ENCODE measurements at places on chromosomes 11 and 22.
A peak's percentile ranks its signal among the peaks of the same experiment; 100 is the strongest.

DNA sequence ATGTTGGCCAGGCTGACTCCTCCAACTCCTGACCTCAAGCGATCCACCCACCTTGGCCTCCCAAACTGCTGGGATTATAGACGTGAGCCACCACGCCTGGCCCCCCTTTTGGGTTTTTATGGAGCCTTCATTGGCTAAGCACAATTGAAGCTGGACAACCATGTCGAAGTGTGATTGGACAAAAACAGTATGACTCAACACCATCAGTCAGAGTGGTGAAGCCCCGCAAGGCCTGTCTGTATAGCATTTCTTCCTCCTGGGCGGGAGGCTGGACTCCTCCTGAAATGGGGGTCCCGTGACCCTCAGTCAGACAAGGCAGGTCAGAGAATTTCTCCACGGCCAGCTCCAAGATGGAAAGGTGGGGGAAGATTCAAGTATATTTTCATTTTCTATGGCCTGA, 3.1 kb upstream of the PARVB start:
- no peak for DNase-seq

DNA sequence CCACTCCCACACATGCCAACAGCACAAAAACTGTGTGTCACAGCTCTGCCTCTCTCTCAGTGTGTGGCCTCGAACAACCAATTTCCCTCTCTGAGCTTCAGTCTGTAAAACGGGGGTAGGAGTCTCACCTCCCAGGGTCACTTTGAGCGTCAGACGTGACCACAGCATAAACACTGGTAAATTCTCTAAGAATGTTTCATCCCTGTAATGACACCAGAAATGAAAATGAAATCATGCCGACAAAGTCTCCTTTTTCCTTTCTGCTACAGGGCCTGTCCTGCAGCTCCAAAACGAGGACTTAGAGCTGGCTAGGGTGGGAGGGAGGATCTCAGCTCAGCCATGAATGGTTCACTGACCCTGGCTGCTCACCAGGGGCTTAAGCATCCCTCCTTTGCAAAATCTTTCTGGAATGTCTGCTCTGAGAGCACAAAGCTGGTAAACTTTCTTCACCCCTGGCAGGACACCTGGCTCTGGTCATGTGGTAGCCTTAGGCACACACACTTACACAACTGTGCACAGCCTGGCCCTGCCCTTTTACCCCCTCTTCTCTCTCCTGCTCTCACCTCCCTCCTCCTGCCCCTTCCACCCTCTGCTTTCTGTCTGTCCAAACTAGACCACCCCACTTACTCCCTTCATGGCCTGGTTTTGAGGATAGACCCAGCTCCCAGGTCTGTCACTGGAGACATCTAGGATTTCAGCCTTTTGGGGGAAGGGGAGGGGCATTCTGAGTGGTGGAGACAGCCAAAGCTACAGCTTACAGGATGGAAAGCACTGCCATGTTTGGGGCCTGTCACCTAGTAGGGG, 12.3 kb upstream of the TSKU start:
- no peak for DNase-seq

GRCh38 chr11:59668950-59669610, at the start of gene PATL1:
TSS of gene PATL1 (minus strand) at chr11:59669037. CDS start at chr11:59668895, 142 bp downstream.
- peak; percentile 89 for DNase-seq

- DNase-seq = no peak
Measured at GRCh38 chr11:35571696-35572095, 46.3 kb upstream of the PAMR1 start.

DNA sequence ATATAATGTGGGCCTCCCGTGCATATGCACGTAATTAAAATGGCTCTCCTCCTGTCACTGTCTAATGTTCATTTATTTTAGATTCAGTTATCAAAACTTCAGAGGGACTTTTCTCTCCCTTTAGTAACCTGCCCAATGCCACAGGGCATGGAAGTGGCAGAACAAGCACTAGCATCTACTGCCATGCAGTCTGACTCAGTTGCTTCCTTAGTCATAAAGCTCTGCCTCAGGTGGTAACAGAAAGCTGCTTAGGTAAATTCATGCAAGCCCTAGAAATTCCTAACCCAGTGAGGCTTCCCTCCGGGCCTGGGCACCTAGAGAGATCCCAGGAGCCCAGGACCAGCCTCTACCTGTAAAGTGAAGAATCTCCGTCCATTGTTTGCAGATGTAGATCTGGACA, 8.9 kb downstream of the PRPF19 start:
- no peak for DNase-seq

DNA sequence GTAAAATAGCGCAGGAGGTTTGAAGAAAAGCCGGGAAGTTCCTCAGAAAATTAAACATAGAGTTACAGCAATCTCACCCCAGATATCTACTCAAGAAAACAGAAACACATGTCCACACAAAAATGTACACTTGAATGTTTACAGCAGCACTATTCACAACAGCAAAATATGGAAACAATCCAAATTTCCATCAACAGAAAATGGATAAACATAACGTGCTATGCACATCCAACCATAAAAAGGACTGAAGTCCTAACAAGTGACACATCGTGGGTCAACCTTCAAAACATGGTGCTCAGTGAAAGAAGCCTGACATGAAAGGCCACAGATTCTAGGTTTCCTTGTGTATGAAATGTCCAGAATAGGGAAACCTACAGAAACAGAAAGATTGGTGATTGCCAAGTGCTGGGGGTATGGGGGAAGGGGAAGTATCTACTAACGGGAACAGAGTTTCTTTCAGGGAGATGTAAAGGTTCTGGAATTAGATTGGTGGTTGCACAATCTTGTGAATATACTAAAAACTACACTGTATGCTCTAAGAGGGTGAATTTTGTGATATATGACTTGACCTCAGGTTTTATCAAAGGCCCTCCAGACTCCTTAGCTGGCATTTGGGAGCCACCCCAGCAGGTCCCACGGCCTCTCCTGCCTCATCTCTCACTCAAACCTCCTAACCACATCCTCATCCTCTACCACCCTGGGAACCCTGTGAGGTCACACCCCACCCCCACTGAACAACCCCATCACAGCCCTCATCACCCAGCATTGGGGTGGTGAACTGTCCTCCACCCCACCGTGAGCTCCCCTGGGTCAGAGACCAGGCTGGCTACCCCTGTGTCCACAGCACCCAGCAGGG, 69.2 kb upstream of the PRR5 start:
- no peak for DNase-seq

- no peak for DNase-seq
Measured at GRCh38 chr11:132685174-132685611, 847.1 kb downstream of the OPCML start.

- DNase-seq = no peak
Measured at GRCh38 chr11:47480762-47481161, 31.8 kb upstream of the RAPSN start.

DNA sequence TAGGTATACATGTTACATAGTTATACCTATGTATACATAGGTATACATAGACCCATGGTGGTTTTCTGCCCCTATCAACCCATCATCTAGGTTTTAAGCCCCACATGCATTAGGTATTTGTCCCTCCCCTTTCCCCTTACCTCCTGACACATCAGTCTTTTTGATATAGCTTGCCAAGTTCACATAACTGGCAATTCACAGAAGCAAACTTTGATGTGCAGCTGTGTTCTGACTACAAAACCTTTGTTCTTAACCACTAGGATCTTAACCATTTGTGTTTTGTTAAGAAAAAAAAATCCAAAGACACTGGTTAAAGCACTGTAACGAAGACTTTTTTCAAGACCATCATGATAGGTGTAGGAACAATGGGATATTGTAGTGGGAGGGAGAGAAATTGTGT, 42.9 kb upstream of the SLC5A1 start:
- DNase-seq = no peak

DNA sequence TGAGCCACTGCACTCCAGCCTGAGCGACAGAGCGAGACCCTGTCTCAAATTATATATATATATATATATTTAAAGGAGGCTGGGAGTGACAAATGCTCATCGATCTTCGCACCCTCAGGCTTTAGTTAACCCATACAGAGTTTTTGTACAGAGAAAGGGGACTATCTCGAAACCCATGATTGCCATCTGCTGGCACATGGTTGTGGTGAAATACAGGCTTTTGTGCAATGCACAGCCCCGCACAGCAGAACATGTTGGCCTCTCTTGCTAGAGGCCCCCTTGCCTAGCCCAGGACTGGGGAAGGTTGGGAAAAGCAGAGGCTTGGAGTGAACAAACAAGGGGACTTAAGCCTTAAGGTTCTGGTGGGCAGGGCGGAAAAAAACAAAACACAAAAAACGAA, 3.6 kb downstream of the MYBPC3 start:
- no peak for DNase-seq

GRCh38 chr11:10320736-10321465, 16.0 kb downstream of the ADM start:
- no peak for DNase-seq

GRCh38 chr11:26719998-26720397, 1.9 kb downstream of the SLC5A12 start:
- no peak for DNase-seq

- DNase-seq = no peak
Measured at GRCh38 chr22:47452184-47452583, 689.7 kb downstream of the TBC1D22A start.

DNA sequence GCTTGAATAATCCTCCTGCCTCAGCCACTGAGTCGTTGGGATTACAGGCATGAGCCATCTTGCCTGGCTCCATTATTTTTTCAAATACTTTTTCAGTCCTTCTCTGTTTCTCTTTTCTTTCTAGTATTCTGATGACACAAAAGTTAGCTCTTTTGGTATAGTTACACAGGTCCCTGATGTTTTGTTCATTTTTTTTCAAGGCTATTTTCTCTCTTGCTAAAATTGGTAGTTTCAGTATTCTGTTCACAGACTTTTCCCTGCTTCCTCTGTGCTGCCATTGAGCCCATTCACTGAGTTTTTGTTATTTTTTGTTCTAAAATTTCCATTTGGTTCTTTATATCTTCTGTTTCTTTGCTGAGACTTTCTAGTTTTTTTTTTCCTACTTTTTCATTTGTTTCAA, 166.5 kb downstream of the UVRAG start:
- no peak for DNase-seq

DNA sequence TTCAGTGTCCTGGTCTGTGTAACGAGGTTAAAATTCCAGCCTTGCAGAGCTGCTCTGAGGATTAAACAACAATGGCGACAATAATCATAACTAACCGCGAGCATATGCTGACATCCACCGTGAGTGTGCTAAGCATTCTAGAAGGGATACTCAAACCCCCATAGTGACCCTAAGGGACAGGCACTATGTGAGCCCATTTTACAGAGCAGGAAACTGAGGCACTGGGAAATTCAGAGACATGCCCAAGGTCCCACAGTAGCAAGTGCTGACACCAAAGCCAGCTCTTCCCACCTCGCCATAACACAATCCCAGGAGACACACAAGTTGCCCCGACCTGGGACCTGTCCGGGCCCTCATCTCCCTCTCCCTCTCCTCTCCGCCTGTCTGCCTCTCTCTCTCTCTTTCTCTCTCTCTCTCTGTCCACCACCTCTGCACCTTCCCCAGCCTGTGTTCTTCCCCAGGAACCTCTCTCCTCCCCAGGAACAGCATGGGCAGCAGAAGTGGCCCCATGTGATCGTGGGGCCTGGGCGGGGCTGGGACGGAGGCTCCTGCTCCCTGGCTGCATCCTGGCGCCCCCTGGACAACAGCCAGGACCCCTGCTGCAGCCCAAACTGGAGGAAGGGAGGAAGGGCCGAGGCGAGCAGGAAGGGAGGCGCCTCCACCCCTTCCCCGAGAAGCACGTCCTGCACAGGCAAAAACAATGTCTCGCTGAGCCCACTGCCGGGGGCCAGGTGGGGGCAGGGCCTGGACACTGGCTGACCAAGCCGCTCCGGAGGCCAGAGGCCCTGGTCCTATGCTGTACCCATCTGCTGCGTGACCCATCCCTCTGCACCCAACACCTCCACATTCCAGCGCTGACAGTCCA, 14.8 kb upstream of the MFNG start:
- no peak for DNase-seq

DNA sequence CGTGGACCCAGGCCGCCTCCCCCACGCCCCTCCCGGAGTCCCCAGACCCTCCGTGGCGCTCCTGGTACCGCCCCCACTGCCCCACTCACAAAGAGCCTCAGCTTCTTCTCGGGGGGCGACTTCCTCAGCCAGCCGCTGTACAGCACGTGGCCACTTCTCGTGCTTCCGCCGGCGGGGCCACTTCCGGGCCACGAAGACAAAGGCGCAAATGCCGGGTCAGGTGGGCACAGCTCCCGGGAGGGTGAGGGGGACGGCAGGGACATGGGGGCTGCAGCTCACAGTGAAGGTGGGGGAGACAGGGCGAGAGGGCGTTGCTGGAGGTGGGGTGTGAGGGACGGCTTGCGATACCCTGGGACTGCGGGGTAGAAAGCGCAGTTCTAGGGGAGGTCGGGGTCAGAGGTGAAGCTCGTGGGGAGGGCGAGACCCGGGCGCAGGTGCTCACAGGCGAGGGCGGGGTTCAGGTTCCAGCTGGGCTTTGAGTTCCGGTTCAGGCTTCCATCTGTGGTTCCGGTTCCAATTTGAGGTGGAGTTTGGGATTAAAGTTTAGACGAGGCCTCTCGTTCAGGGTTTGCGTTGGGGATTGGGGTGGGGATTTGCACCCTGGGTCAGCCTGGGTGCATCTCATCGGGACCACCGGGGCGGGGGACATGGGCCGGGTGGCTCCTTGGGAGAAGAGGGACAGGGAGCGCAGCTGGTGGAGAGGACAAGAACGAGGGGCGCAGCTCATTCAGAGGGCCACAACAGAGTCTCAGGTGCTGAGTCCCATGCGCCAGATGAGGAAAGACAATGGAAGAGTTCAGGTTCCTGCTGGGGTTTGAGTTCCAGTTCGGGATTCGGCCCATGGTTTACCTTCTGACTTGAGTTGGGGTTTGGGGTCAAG, at the start of gene GAB4:
Gene GAB4 (minus strand): TSS at position 371 of the 880 bp plus-strand sequence. CDS start 108 bp downstream, at position 263.
- no peak for DNase-seq

- no peak for DNase-seq
Measured at GRCh38 chr11:134752526-134752925, 340.5 kb upstream of the B3GAT1 start.

- no peak for DNase-seq
Measured at GRCh38 chr11:123158033-123159003, 36.7 kb downstream of the CLMP start.

DNA sequence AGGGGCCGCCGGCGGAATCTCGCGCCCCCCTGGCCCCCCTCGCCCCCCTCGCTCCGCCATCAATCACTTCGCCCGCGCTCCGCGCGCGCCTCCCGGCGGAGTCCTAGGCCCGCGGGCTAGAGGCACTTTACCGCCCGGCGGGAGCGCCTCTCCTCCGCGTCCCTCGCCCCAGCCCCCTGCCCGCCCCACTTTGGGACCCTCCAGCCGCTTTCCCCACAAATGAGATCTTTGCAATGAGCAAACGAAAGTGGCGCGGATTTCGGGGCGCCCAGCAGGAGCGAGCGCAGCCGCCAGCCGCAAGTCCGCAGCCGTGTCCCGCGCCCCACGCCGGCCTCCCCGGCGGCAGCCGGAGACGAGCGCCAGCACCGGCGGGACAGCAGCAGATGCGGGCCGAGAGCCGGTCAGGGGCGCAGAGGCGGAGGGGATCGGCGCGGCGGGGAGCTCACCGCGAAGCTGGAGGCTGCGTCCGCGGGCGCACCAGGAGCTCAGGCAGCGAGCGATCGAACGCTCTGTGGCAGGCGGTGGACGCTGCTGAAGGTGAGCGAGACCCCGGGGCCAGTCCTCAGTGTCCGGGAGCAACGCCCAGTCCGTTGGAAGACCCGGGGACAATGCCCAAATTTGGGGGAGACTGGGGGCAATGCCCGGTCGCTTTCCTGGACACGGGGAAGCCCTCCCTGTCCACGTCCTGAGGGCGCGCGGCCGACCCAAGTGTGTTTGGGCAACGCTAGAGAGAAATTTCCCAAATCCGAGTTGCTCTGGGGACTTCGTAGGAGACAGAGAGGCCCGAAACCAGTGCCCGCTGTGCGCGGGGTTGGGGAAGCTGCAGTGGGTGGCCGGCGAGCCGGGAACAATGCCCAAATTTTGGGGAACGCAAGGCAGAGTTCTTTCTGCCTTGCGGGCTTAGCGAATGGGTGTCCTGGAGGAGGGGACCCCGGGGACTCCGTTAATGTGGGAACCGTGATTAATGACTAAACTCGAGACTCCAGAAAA, 1.5 kb upstream of the IGF2 start:
- DNase-seq = no peak

All from stimulated activated CD4-positive, alpha-beta T cell treated with anti-CD3 and anti-CD28 coated beads, TNF-alpha, amount 100 ng/mL, for 4 hours (primary cell).